ENCODE measurements at places on chromosomes 12 and 14.

DNA sequence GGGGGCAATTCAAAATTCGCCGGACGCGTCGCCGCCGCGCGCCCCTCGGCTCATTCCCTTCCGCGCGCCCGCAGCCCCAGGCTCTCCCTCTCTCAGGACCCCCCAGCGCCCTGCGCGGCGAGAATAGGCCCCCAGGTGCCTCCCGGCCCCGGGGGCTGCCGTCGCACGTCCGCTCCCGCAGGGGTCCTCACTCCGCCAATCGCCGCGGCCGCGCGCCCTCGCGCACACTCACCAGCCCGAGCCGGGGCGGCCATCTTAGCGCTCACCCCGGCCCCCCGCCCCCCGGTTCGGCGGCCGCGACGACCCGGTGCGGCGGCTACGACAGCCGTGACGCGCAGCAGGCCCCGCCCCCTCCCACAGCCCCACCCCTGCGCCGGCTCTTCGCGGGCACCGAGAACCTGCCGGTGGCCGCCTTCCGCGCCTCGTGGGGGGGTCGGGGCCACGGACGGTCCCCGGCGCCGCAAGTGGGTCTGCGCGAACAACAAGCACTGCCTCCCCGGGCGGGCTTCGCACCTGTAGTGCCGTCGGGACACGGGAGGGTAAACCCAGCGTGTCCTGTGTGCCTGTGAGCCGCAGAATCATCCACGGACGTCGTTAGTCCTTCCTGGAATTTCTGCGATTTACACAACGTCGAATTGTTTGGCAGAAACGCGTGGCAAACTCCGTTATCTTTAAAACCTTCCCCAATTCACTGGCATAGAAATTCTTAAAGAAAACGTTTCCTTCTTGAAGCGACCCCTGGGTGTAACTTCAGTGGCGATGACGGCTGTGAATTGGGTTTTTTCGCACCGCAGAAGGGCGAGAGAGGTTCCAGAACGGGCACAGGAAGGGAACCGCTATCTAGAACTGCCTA lies 2.5 kb downstream of the USP44 start:
- peak; percentile 34 for DNase-seq

DNA sequence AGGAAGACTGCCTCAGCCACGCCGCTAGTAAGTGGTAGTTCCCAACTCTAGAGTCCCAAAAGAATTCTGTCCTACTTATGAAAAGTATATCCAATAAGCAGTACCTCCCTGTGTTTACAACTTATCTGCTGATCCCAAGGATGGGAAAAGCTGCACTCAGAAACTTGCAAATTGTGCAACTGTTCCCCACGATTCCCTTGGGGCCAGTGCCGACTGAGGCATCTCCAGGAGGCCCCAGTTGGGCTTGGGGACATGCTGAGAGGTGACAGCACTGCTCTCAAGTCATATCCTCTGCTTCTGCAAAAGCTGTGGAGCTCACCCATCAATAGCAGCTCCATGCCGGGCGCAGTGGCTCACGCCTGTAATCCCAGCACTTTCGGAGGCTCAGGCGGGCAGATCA lies 23.7 kb downstream of the SPRING1 start:
- no peak for DNase-seq

DNA sequence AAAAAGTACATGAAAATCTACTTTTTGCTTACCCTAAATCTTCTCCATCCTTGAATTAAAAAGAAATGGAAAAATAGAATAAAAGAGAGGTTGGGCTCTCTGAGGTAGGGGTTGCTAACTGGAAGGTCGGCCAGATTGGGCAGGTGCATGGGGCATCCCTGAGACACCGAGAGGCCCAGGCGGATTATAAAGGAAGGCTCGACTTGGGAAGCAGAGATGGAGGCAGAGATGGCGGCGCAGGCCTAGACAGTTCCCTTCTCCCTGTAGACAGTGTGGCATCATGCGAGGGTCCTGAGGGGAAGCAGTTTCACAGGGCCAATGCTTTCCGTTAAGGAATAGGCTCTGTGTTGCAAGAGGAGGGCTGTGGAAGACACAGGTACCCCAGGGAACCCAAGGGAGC lies 3.7 kb upstream of the KRT74 start:
- no peak for DNase-seq

DNA sequence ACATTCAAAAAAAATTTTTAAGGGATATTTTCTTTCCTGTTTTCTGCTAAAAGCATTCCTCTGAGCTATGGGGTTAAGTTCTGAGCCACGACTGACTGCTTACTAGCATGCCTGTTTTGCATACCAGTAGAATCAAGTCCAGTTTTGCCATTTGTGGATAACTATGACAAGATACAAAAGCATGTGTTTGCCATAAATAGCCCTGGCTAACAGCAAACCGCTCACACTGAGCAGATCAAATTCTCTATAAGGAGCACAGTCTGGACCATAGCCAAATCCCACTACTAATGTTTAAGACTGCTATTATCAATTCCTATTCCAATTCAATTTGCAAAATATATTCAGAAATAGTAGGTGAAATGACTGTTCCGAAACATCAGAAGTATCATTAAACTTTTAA lies 3.2 kb downstream of the CFL2 start:
- peak; percentile 18 for DNase-seq

- DNase-seq = no peak
Observed at GRCh38 chr12:39722504-39722903, 102.9 kb upstream of the ABCD2 start.

DNA sequence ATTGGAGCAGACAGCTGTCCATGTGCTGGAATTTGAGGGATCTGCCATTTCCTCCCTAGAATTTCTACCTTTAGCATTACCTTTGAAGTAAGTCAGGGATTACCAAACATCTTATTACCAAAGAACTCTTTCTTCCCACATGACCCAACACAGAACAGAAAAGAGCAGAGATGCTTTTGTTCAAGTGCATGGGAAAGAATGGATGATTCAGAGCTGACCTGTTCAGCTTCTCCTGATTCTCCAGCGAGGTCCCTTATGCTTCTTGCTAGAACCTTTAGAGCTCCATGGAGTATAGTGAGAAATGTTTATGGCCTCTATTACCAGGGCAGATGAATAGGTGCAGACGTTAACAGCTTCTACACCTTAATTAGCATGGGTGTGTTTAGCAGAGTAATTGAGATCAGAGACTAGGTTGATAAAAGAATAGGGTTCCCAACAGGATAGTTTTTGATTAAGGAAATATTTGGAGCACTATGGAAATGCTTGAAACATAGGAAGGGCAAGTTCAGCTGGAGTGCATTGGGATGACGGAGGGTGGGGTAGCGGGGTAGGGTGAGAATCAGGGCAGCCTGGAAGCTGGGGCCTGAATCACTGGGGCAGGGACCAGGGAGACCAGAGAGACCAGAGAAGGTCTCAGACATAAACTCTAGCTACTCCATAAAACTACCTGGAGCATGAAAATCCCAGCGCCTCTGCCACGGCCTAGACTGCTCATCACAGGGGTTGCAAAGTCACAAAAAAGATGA lies 223.7 kb downstream of the CACNA1C start:
- DNase-seq = no peak

DNA sequence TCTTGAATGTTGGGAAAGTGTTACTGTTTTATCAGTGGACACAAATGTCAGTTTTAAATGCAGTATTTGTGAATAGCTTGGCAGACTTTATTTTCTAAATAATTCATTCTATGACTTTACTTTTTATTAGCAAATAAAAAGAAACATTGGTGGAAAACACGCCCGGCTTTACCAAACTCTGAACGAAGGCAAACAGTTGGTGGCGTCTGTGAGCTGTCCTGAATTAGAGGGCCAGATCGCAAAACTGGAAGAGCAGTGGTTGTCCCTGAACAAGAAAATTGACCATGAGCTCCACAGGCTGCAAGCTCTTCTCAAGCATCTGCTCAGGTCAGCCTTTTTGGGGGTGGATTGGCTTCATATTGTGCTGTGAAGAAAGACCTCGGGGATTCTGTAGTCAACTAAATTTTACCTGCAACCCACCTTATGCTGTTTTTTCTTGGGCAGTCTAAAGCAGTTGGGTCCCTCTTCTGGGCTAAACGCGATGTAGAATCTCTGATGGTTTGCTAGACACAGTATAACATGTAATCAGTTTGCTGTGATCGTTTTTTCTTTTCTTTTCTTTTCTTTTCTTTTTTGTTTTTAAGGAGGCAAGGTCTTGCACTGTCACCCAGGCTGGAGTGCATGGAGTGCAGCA lies 156.4 kb downstream of the ESR2 start:
- no peak for DNase-seq

DNA sequence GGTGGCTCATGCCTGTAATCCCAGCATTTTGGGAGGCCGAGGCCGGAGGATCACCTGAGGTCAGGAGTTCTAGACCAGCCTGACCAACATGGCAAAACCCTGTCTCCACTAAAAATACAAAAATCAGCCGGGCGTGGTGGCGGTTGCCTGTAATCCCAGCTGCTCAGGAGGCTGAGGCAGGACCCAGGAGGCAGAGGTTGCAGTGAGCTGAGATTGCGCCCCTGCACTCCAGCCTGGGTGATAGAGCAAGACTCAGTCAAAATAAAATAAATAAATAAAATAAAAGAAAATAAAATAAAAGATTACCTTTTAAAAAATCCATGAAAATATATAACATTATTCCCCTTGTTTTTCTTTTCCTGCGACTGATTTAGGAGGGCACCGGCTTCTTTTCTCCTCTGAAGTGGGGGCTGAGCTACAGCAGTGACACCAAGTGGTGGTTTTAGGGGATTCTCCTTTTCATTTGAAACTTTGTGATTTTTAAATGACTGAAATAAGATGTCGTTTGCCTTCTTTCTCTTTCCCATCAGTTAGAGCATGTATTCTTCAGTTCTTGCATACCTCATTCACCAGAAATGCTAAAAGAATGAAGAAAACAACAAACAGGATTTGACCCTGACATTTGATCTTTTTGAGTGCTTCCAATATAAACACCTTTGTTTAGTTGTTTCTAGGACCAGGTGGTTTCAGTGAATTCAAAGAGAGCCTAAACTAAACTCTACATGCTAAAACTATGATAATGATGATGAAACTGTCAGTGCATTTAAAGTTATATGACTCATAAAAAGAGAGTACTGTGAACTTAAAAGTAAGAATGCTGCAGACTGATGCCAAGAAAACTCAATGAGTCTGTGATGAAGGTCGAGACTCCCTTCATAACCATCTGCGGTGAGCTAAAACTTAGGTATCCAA lies 22.6 kb upstream of the PKP2 start:
- peak; percentile 55 for DNase-seq

- DNase-seq = no peak
Observed at GRCh38 chr12:27549236-27549800, 25.3 kb downstream of the PPFIBP1 start.
